ENCODE measurements at places on chromosomes 2 and 18.

GRCh38 chr2:154914561-154914960 lies 216.1 kb downstream of the KCNJ3 start:
- DNase-seq, result no peak

- DNase-seq, result no peak
Observed at GRCh38 chr18:56770873-56771272, 119.7 kb downstream of the WDR7 start.

DNA sequence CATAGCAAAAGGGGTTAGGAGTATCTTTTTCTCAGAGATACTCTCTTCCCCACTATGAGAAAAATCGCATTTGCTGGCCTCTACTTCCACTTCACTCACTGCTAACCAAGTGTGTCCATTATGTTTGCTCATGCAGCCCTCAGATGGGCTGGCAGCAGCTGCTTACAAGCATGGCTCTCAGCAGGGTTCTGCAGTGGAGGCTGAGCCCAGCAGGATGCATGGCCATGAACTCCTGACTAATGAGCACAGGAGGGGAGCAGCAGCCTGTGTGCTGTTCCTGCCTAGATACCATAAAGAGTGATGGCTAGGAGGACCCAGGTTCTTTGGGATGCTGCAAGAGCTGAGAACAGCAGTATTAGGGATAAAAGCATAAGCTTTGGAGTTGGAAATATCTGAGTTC lies 316.9 kb upstream of the THSD7B start:
- no peak for DNase-seq

DNA sequence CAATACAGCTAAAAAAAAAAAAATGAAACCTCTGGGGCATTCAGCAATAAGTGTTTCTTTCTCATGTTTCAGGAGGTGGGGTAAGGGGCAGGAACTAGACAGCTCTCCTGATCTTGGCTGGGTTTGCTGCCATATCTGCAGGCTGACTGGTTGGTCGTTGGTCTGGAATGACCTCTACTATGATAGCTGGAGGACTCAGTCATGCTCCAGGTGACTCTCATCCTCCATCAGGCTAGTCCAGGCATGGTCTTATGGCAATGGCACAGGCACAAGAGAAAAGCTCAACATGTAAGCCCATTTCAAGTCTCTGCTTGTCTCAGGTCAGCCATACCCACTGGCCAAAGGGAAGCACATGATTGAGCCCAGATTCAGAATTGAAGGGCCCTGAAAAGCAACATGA lies 9.5 kb upstream of the SLC1A4 start:
- DNase-seq, result no peak
